ENCODE measurements at places on chromosomes 2 and 18.

DNA sequence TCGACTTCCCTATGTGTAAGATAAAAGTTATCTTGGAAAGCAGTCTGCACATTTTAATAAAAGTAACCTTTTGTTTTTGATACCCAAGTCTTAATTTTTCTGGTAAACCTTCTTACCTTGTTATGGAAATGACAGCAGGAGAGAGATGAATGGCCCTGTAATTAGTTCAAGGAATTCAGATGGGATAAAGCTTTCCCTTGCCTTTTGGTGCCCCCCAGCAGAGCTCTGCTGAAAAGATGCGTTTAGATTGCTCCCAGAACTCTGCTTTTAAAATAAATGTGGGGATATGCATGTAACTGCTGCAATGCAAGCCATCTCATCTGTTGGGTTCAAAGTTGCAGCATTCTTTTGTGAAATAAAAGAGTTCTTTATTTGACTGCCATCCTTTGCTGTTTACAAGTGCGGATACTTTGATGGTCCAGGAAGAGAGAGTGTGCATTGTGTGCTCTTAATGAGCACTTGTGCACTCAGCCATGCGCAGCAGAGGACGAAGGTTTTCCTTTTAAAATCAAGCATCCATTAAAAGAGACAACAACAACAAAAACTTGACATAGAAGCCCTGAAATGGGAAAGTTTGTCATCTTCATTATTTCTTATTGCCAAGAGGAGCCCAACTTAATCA lies 176.7 kb upstream of the ST6GAL2 start:
- DNase-seq: no peak

- no peak for DNase-seq
Measured at GRCh38 chr2:21096458-21096857, 27.3 kb upstream of the TDRD15 start.

- no peak for DNase-seq
Measured at GRCh38 chr2:196316050-196316430, 144.7 kb upstream of the STK17B start.

GRCh38 chr2:28730641-28731146 lies 20.9 kb upstream of the PPP1CB start:
- DNase-seq: no peak

DNA sequence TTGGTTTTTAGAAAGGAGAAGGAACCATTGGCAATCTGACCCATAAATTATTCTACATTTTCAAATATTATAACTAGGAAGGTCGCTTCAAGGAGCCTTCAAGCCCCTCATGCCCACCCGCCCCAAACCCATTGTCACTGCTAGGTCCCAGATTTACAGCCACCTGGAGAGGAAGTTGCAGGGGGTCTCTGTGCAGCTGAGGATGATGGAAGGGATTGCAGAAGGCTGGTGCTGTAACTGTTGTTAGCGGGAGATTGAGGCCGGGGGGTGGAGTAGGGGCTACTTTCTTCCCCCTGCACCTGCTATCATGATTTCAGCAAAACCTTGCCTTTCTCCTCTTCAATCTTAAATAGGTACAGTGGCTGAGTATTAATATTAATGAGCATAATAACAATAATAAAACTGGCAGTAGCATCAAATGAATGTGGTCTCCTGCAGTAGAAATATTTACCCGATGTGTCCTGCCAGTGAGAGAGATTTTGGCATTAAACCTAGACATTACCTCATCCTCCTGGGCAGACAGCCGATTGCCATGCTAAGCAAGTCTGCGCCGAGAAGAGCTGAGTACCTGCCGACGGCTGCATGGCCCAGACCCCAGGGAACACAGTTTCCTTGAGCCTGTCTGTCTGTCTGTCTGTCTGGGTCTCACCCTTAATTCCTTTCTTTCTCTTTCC lies 225.4 kb downstream of the FAM210A start:
- DNase-seq: peak; percentile 33

GRCh38 chr2:236848501-236848900 lies 237.2 kb upstream of the COPS8 start:
- DNase-seq: no peak

GRCh38 chr2:38533180-38533579 lies 69.5 kb downstream of the HNRNPLL start:
- no peak for DNase-seq

DNA sequence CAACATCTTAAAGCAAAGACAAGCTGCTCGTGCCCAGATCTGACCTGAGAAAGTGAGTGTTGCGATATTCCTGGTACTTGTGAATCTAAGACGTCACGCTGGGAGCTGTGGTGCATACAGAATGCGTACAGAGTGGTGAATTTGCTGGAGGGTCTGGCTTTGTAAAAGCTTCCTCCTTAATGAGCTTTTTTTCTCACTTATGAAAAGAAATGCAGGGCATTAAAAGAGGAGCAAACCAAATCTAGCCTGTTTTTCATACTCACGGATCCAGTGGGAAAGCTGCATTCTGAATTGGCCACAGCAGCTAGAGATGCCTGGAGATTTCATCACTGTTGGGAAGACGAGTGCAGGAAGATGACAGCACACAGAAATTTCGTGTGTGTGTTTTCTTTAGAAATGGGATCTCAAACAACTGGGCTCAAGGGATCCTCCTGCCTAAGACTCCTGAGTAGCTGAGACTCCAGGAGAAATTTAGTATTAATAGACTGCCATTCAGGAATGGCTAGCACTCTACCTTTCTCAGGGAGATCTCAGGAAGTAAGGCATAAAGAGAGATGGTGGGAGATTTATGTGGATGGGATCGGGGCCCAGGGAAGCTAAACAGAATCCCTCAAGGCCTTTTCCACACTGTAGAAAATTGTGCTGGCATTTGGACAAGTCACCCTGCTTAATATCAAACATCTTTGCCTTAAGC lies 181.3 kb downstream of the ALPK2 start:
- DNase-seq: no peak

DNA sequence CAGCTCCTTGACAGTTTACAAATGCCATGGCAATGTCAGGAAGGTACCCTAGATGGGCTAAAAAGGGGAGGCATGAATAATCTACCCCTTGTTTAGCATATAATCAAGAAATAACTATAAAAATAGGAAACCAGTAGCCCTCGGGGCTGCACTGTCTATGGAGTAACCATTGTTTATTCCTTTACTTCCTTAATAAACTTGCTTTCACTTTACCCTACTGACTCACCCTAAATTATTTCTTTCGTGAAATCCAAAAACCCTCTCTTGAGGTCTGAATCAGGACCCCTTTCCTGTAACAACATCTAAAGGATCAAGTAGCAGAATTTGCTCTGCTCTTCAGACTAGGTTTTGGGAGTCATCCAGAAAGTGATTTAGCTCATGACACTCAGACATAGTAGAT lies 43.7 kb downstream of the CD8B2 start:
- DNase-seq: no peak

DNA sequence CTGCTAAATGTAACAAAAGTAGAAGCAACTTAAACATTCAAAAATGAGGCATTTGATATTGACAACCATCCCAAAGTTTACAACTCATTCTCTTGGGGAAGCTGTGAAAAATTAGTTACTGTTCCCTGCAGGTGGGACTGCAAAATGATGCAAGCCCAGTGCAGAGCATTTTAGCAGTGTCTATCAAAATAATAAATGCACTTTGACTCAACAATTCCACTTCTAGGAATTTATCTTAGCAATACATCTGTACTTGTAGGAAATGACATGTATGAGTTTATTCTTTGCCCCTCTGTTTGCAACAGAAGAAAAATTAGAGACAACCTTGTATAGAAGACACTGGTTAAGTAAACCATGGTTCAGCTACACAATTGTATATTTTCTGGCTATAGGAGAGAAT lies 48.0 kb upstream of the TLK1 start:
- DNase-seq: no peak

DNA sequence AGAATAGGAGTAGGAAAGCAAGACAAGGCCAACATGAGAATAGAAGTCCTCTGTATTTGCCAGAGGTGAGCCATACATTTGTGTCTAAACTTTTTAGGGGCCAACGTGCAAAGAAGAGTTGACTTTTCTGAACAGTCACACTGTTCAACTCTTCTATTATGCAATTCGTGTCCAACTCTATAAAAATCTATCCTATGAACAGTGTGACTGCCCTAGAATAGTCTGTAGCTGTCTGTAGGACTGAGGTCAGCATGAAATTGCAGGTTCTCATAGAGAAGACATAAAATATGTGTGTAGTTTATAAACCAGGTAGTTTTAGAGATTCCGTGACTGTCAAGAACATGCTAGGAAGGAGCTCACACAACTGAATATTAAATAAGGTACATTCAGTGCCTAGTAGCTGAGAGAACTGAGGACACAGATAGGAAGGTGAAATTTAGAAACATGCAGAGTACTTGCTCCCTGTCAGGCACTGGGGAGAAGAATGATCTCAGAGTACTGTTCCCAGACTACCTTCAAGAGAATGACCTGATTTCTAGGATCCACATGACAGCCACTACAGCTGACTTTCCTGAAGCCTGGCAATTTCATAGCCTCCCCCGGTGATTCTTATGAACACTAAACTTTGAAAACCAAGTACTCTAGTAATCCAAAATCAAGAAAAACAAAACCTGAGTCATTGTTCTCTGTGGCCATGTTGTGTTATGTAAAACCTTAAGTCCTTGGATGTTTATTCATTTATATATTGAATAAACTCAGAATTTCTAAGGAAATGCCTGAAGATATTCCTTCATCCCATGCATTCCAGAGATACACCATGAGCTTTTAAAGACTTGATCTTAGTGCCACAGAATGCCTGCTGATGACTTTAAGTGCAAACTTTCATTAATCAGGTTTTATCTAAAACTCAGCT lies 201.5 kb upstream of the BOD1L2 start:
- no peak for DNase-seq

DNA sequence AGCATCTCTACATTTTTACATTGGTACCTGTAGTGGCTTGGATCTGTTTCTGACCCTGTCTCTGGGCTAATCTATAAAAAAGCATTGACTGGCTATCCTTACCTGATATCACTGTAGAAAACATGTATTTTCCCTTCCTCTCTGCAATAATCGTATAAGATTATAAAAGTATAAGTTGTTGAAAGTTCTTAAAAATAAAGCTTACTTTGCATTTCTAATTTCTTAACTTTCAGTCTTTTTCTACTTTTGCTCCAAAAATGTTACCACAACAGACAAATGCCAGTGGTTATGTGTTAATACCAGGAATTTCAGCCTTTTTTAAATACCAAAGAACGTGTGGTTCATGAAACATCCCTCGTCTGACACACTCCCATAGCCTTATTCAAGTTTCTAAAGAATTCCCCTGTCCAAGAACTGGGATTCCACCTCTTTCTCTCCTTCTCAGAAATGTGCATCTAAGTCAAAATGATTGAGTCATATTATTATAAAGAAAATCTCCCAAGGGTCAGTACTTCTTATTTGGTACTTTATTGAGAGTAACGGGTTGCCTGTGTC lies 28.5 kb upstream of the ACKR3 start:
- no peak for DNase-seq

GRCh38 chr2:100137866-100138570 lies 4.4 kb downstream of the AFF3 start:
- no peak for DNase-seq

DNA sequence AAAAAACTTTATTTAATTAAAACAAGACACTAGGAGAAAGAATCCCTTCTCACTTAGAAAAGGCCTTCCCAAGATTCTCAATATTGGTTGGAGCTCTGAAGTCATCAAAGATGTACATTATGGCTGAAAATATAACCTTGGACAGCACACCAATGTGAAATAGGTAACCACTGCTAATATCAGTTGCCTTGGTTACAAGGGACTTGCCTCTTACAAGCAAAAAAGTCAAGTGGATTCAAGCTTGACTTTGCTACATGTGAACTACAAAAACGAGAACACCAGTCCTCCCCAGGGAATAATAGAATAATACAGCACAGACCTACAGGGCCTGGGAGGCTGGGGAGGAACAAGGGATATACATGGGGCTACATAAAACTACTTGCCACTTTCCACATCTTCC lies 46.1 kb downstream of the NABP1 start:
- DNase-seq: no peak

- DNase-seq: peak; percentile 11
Measured at GRCh38 chr18:48238206-48238605, 171.0 kb downstream of the ZBTB7C start.

DNA sequence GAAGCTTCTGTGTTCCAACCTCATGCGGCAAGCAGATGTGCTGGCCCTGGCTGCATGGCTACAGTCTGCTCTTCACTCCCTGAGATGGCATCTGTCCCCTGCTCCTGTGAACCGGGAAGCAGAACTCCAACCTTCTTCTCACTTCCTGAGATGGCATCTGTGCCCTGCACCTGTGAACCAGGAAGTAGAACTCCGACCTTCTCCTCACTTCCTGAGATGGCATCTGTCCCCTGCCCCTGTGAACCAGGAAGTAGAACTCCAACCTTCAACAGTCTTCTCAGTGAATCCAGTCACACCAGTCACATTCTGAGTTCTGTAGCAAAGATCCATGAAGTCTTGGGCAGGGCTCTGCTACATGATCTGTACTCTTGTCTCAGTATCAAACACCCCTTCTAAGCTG lies 887.2 kb upstream of the KLHL29 start:
- no peak for DNase-seq

DNA sequence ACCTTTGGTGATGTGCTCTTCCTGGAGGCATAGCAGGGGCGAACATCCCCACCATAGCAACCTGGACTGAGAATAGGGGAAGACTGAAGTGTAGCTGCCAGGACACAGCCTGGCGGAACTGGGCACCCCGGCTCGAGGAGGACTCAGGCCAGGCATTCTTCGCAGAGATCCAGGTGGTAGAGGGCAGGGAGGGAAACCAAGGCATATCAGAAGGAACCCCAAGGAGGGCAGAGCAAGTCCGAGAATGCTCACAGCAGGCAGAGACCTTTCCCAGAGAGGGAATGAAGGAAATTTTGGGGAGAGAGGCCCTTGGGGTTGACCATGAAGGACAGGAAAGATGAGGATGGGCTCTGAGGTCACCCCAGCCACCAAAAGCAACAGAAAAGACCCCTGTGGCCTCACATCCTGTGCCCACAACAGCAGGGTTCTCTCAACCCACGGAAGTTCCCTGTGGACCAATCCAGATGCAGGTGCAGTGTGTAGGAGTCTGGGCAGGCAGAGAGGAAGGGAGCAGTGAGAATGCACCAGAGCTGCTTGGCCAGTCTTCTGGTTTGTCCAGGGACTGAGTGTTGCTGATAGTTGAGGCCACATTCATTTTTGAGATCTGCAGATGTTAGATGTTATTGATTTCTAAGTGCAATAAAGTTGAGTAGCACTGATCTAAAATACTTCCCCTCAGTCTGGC lies 136.9 kb downstream of the PXDN start:
- DNase-seq: no peak

GRCh38 chr2:240146627-240147278 lies 6.3 kb upstream of the OTOS start:
- no peak for DNase-seq

- no peak for DNase-seq
Measured at GRCh38 chr2:150697596-150697995, 210.1 kb upstream of the RND3 start.

DNA sequence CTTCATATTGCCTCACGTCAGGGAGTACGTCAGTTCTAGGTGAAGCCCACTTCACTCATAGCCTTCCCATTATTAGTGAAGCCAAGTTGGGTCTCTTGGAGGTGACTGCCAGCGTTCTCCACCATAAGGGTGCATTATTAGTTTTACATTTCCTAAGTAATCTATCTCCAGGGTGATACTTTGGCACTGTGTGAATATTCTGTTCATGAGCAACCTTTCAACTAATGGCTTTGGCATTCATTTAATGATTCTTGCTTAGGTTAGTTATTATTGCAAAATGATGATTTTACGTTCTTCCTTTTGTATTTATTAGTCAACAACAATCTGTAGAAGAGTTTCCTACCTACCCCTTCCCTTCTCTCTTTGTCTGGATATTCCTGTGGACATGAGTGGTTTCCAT lies 97.5 kb downstream of the MAP4K4 start:
- no peak for DNase-seq

- no peak for DNase-seq
Measured at GRCh38 chr18:79480171-79481045, 84.7 kb downstream of the NFATC1 start.

- no peak for DNase-seq
Measured at GRCh38 chr2:109396202-109397180, 217.3 kb downstream of the SEPTIN10 start.

Measured in brain microvascular endothelial cell (primary cell).